CD4-positive, alpha-beta T cell treated with Interleukin-4 for 4 hours (primary cell): ENCODE measurements at places on chromosomes 16 and 17.

DNA sequence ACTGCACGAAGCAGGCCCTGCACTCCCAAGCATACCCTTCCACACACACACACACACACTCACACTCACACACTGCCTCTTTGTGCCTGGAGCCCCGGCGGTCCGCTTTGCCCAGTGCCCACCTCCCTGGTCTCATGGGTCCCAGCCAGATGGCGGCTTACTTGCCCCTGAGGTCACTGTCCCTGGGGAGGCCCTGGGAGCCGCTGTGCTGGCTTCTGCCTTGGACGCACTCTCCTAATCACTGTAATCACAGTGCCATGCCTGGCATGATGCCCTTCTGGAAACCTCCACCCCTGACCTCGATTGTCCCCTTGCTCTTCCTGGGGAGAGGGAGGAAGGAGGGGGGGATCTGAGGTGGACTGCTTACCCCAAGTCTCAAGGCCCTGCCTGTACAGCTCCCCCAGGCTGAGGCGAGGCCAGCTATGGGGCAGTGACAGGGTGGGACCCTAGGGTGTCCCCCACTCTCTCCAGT is 36.0 kb downstream of the ARHGAP23 start:
- DNase-seq: no peak

- DNase-seq: peak; percentile 82
Observed at GRCh38 chr17:78360371-78361224, 721 bp upstream of the SOCS3 start.

- DNase-seq: no peak
Observed at GRCh38 chr17:17150448-17150800, 55.7 kb downstream of the PLD6 start.

DNA sequence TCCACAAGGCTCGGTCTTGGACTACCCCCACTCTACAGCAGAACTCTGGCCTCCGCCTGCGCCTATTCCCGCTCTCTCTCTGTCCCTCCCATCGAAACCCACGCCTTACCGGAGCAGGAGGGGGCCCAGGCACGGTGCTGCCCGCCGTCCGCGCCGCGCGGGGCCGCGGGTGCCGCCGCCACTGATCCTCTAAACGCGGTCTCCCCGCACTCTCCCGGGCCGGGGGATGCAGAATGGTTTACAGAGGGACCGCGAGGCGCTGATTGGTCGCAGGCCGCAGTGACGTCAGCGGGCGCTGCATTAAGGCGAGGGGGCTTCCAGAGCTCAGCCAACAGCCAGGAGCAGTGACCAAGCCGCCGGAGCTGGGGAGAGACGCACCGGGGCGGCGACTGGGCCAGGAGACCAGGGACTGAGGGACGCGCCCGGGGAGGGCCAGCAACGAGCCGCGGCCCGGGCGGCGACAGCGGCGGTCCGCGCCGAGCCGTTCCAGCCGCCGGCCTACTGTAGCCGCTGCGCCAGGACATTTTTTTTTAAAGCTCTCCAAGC is 747 bp upstream of the LHX1 start:
- no peak for DNase-seq
